ENCODE measurements at places on chromosomes 4 and X.

GRCh38 chrX:96438803-96439202 is 245.8 kb upstream of the DIAPH2 start:
- no peak for DNase-seq

GRCh38 chrX:69096963-69097362 is 68.3 kb downstream of the PJA1 start:
- DNase-seq = no peak

- DNase-seq = no peak
Observed at GRCh38 chrX:23828881-23829280, 45.9 kb downstream of the SAT1 start.

DNA sequence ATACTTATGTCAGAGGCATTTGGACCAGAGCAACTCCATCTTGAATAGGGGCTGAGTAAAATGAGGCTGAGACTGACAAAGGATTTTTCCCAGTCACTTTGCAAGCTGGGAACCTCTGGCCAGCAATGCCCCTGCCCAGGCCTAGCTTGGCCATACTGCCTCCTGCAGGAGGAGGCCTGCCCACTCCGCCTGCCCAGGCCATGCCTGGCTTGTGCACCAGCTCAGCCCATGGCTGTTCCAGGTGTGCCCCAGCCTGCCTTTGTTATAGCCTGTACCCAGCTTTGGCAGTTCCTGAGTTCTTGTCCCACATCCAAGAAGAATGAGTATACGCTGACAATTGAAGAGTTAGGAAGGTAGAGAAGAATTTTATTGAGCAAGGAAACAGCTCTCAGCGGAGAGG is 176.1 kb downstream of the AASDH start:
- DNase-seq = no peak

- no peak for DNase-seq
Observed at GRCh38 chr4:170087163-170087700, 2.5 kb downstream of the AADAT start.

- DNase-seq = no peak
Observed at GRCh38 chr4:72909461-72909860, 160.1 kb downstream of the COX18 start.

DNA sequence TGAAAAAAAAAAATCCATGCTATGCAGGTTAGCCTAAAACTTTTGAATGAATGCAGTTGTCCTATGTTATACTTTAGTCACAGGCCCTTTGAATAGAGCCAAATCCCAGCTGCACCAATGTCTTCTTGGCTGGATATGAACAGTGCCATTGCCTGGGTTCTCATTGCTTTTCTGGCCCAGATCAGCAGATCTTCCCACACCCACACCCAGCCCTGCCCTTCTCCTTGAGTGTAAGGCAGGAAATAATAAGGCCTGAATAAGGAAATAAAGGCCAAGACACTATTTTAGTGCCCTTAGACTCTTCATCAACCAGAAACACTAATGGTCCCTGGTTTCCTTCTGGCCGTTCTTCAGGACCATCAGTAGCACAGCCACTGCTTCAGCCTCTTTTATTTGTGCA is 66.6 kb downstream of the USP38 start:
- no peak for DNase-seq

DNA sequence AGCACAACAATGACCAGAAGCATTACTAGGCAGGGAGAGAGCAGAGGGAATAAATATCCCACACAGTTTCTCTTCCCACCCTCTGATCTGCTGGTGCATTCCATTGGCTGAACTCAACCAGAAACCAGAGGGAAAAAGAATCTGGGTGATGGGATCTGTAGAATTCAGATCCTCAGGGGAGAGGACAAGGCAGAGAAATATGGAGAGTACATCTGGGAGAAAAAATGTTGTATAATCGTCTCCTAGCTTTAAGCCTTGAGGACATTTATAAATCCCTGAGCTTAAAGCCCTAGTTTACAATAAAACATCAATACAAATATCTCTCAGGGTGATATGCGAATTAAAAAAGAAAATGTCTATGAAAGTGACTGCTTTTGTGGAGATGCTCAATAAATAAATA is 368.1 kb upstream of the MAD2L1 start:
- no peak for DNase-seq

GRCh38 chr4:138909587-138909986 is 106.0 kb upstream of the NOCT start:
- no peak for DNase-seq

DNA sequence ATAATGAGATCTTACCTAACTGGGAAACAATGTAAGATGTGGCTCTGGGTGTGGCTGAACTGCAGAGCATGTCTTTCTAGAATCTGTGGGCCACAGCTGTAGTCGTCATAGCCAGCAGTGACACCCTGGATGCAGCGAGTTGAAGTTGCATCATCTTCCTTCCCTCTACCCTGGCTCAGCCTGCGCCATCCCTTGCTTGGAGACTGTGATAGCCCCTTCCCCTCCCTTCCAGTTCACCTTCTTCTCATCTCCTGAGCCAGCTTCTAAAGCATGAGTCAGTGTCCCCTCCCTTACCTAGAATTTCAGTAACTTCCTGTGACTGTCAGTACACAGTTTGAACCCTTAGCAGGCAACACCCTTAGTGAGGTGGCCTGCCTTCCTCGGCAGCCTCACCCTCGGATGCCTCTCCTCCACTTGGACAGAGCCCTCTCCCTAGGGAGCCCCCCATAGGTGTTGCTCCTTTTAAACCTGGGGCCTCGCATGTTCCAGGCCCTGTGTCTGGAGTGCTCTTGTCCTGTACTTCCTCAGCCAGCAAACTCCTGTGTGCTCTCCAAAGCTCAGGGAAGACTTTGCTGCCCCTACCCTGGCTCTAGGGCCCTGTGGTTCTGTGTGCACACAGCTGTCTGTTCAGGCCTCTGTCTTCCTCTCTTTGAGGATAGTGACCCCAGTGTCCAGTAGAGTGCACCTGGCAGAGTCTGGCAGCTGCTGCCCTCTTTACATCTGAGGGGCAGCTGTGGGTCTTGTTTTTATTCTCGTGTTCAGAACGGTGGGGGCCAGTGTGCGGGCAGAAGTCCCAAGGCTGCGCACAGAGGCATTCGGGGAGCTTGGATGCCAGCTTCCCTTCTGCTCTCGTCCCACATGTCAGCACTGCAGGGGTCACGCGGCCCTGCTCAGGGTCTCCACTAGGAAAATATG is 43.7 kb upstream of the TADA2B start:
- no peak for DNase-seq

DNA sequence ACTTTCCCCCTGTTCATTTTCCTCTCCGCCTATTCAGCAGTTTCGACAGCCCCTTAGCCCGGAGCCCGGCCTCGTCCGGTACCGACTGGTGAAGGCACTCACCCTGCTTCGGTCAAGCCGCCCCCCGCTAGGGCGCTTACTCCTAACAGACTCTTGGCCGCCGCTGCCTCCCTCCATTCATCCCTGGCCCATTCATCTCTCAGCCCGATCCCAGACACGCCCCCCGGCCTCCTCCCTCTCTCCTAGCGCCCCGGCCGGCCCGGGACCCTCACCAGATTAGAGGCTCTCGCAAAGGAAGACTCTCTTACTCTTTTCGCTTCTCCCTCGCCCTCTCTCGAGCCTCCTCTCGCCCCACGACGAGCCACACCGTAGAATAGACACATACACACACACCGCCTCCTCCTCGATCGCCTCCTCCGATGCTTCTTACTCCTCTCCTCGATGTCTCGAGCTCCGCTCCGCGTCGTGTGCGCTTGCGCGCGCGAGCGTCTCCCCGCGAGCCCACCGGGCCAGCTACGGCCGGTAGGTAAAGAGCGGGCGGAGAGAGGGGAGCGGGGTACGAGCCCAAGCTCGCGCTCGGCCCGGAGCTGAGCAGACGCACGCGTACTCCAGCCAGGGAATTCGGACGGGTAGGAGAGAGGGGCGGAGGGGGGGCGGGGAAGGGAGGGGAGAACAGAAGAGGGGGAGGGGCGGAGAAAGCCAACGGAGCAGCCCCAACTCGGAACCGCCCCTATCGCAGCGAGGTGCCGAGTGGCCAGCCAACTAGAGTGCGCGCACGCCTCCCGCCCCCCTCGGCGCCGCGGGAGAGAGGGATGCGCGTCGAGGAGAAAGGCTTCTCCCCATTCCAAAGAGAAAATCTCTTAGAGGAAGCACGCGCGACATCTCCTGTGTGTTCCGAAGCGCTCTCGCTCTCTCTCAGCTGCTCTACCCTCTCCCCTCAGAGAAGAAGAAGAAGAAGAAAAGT is at the start of gene WNK3:
Gene WNK3, minus strand, starts transcription at position 633 of the 964 bp plus-strand sequence.
- DNase-seq = no peak

- DNase-seq = no peak
Observed at GRCh38 chr4:107117726-107118125, 81.6 kb upstream of the DKK2 start.

DNA sequence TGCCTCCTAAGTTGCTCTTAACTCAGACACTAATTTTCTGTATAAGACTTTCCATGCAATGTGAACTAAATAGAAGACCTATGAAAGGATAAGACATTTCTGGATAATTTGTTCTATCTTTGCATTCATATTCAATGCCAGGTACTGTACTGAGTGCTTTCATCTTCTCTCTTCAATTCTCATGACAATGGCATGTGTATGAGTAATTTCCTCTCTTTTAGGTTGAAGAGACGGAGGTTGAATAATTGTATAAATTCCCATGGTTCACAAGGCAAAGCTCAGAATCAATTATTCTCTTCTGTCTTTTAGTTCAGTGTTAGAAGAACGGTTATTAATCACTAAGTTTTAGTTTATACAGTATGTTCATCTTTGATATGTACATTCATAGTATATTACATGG is 29.3 kb upstream of the CFAP299 start:
- DNase-seq = no peak

- no peak for DNase-seq
Observed at GRCh38 chrX:53247928-53248327, 22.9 kb upstream of the KDM5C start.

- DNase-seq = no peak
Observed at GRCh38 chrX:109398833-109399232, 83.1 kb downstream of the GUCY2F start.

DNA sequence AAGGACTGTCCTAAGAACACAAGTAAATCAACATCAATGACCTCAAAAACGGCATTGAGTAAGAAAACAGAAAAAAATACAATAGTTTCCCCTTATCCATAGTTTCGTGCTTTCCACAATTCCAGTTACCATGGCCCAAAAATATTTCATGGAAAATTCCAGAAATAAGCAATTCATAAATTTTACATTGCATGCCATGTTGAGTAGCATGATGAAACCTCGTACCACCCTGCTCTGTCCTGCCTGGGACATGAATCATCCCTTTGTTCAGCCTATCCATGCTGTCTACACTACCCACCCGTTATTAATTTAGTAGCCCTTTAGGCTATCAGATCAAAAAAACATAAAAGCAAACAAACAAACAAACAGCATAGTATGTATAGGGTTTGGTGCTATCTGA is 51.1 kb downstream of the KLF3 start:
- DNase-seq = no peak

Measured in AG09309 (cell line).